ENCODE measurements at places on chromosomes 2 and 18.
A peak's percentile ranks its signal among the peaks of the same experiment; 100 is the strongest.

DNA sequence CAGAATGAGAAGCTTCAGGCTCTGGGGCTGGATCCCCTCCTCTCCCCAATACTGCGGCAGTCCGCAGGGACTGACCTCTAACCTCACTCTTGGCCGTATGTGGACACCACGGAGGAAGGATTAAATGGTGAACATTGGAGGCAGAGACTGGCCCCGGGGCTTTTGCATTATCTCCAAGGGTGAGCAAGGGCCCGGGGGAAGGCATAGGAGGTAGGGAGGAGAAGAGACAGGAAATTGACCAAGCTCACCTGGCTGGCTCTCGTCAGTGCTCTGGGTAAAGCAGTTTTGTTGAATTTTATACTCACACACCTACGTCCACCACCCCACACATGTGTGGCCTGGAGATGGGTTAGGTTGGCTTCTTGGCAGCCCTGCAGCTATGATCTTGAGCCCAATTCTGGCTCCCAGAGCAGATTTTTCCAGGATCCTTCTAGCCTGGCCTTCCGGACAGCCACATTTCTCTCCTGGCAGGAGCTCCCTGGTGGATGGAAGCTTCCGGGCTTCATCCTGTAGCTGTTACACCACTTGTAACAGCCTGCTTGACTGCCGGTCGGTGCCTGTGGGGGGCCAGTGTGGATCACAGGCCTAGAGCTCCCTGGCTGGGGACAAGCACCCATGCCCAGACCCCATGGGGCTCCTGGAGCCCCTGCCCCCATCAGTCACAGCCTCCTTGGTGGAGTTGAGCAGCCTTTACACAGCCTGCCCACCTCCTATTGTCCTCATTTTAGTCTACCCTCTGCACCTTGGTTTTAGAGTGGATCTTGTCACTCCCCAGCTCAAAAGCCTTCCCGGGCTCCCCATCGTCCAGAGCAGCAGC, 7.6 kb downstream of the ITM2C start:
- DNase-seq: no peak

DNA sequence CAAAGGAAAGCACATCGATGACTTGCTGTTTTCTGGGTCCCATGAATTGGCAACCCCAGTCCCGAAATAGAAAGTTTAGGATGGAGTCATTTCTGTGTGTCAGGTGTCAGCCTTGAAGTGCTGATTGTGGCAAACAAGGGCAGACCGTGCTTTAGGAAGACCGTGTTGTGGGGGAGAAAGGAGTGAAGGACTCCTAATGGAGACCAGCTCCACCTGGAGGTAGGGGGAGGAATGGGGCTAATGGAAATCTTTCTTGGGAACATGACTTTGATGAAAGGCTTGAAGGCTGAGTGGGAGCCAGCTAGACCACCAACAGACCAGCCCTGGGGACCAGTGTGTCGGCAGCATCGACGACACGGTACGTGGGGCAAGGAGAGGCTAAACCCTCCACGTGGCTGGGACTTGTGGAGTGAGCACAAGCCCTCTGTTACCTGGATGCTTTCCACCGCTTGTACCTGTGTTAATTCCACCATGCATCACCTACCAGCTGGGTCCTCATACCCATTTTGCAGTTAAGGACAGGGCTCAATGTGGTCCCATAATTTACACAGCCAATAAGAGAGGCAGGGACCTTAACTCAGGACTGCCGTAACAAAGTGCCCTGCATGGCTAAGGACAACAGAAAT, 104.2 kb downstream of the SH3BP4 start:
- DNase-seq: no peak

DNA sequence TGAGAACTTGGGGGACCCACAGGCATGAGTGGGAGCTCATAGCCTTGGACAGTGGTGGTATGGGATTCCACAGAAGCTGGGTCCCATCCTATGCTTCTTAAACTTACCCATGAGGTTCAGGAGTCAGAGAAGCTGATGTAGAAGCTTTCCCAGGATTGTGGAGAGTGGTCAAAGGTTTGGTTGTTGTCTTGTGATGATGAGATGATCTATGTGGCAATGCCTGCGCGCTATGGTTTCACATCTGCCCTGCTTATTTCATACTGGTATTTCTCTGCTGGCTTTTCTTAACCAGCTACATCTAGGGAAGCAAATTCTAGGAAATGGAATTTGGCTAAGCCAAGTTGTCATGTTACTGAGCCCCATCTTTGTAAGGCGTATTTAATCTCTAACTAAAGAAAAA, 168.6 kb downstream of the ZNF407 start:
- no peak for DNase-seq

DNA sequence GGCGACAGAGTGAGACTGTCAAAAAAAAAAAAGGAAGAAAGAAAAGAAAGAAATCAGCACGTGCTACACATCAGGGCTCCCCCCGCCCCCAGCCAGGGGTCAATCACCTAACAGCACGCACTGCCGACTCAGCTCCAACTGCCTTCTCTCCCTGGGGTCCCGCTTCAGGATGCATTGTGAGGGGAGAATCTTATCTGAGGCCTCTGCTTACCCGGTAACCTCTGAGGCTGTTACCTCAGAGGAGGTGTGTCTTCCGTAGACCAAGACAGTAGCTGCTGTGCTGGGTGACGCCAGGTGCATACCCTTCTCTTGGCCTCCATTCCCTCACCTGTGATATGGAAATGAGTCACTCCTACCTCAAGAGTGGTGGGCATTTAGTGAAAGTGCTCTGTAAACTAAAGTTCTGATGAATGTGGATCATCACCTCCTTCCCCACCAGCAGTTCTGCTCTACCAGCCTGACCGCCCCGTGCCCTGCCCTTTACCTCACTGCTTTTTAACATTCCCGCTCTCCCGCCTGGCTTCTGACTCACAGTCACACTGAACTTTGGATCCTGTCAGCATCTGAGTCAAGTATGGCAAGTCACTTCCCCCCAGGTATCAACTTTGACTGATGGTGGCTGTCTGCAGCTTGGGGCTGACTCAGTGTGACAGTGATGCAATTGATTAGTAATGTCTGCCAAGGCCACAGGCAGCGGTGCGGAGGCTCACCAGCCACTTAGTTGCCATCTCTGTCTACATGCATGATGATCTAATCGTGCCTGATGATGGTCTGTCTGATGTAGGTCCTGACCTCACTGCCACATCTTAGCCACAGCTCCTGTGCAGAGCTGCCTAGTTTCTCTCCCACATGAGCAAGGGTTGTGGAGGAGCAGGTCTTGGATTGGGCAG, 20.1 kb downstream of the ARID5A start:
- DNase-seq: no peak

DNA sequence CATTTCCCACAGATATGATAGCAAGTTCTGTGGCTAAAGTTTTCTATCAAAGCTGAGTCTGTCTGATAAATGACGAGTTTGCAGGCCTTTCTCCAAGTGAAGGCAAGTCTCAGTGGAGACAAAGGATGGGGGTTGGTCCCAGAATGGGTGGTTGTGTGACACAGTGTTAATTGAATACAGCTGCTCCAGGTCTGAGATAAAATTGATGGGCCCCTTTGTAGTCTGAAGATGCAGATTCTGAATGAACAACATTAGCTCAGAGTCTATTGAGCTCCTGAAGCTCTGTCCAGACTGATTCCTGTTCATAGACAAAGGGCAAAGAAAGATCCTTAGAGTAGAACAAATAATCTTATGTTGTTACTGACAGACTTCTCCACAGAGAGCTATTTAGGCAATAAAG, 296.9 kb upstream of the CYRIA start:
- no peak for DNase-seq

GRCh38 chr2:171479154-171479814, 43.0 kb upstream of the CYBRD1 start:
- DNase-seq: no peak

GRCh38 chr2:67812682-67813081, 250.1 kb downstream of the C1D start:
- DNase-seq: no peak

GRCh38 chr2:67046591-67046990, 350.5 kb upstream of the ETAA1 start:
- DNase-seq: no peak

DNA sequence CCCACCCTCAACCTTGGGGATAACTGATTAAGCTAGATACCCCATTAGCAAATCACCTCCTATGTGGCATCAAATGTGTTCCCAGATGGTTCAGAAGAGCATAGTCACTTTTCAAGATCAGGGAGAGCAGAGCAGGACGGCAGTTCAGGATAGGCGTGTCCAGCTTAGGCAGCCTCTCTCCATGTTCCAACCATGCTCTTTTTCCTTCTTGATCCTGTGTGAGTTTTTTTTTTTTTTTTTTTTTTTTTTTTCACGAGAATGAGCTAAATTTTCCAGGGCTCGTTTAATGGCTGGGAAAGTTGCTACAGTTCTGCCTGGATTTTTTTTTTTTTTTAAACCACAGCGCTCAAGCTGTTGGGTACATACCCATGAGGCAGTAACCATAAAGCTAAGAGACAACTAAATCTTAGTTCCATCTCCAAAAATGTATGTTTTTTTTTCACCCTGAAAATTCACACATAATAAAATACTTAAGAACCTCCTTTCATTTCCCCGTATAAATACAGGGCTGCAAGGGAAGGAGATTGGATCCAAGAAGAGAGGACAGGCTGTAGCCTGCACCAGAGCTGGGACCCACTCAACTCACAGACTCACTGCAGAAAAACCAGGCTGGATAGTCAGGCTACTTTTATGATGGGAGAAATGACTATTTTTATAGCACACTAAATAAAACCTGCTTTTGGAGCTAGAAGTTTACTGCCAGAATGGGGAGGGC, 244.3 kb downstream of the SETBP1 start:
- DNase-seq: no peak

DNA sequence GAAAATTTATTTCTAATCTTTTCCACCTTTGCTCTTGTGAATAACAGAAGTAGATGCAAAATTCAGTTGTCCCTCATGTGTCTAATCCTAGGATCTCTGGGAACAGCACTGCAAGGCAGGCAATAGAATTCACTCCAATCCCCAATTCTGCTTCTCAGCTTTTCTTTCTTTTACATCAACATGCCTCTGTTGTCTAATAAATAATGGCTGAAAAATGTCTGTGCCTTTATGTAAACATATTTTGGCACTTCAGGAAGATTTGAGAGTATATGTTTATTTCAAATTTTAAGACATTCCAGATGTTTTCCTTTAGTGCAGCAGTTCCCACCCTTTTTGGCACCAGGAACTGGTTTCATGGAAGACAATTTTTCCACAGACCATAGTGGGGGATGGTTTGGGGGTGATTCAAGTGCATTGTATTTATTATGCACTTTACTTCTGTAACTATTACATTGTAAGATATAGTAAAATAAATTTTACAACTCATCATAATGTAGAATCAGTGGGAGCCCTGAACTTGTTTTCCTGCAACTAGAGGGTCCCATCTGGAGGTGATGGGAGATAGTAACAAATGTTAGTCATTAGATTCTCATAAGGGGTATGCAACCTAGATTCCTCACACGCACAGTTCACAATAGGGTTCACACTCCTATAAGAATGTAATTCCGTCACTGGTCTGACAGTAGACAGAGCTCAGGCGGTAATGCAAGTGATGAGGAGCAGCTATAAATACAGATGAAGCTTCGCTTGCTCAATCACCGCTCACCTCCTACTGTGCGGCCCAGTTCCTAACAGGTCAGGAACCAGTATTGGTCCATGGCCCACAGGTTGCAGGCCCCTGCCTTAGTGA, 590.3 kb upstream of the CNTNAP5 start:
- no peak for DNase-seq

DNA sequence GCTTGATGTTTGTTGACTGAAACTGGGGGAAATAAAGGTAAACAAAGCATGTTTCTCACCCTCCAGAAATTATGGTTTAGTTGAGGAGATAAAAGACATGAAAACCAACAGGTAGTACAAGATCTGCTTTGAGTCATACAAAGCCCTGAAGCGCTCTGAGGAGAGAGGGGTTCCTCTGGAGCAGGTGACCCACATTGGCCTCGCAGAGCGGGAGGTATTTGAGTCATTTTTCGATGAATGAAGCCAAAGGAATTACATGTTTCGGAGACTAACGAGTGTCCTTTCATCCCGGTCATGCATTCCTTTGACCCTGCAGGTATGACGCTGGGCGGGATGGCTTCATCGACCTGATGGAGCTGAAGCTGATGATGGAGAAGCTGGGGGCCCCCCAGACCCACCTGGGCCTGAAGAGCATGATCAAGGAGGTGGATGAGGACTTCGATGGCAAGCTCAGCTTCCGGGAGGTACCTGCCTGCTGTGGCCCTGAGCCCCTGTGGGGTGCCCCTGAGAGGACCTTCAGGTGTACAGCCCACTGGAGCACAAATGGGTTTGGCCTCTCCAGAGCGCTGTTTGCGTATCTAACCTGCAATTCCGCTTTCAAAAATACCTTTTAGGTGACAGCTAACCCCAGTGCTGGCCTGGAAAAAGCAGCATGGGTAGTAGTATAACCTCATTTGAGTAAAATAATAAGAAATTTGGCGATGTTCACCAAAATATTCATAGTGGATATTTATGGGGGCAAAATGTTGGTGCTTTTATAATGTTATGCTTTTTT, 29.3 kb downstream of the EFHD1 start:
- no peak for DNase-seq

DNA sequence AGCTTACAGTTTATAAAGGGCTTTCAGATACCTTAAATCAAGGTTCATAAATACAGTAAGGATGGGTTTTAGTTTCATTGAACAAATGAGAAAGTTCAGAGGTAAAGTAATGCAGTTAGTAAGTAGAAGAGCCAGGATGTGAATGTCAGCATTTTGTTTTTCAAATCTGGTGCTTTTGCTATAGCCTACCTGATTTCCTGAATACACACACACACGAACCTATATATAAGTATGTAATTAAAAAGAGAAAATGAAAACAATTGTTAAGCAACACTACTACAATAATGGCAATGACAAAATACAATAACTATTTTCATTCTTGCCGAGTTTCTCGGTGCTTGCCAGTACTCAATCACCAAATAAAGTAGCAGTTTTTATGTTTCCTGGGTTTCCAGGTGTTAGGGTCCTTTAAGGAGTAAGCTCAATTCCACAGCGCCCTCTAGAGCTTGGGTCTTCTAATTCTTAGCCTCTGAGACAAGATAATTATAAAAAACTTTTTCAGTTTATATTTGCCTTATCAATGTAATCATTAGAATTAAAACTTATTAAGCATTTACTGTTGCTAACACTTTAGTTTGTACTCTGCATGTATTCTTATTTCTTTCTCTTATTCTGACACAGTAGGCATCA, 512.9 kb upstream of the ACVR2A start:
- peak; percentile 9 for DNase-seq

DNA sequence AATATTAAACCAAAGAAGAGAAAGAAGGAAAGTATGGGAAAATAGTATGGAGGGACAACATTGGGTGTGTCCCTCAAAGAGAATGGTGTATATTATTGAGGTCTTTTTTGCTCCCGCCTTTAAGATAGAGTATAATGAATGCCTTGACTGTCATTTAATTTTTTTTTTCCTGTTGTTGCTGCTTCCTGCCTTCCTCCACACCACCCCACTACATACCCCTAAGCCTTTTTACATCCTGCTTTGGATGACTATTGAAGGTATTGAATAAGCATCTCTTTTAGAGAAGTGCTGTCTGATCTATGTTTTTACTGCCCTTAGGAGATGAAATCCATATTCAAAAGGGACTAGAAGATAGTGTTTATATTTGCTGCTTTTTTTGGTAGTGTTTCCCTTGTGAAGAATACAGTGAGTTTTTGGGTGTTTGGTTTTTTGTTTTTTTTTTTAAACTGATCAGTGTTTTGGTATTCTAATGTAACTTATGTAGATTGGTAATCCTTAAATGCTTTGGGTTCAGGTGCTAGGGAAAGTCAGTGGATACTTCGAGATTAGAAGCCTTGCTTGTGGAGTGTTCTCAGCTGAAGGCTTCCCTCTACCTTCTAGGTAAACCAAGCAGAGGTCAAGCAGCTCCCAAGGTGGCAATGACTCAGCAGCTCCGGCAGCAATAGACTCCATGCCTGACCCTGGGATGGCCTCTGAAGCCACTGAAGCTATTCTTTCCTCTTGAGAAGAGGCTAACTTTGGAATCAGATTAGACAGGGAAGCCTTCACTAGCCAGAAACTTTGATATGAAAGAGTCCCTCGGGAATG, 5.0 kb downstream of the FZD7 start:
- no peak for DNase-seq

All from stimulated activated CD4-positive, alpha-beta T cell treated with anti-CD3 and anti-CD28 coated beads, Interleukin-1b, Interleukin-23, amount 100 ng/mL, for 1 hour (primary cell).